Stimulated activated CD8-positive, alpha-beta memory T cell treated with anti-CD3 and anti-CD28 coated beads, Interleukin-15, amount 100 ng/mL, for 48 hours (primary cell): ENCODE measurements at places on chromosomes 6 and 20.

DNA sequence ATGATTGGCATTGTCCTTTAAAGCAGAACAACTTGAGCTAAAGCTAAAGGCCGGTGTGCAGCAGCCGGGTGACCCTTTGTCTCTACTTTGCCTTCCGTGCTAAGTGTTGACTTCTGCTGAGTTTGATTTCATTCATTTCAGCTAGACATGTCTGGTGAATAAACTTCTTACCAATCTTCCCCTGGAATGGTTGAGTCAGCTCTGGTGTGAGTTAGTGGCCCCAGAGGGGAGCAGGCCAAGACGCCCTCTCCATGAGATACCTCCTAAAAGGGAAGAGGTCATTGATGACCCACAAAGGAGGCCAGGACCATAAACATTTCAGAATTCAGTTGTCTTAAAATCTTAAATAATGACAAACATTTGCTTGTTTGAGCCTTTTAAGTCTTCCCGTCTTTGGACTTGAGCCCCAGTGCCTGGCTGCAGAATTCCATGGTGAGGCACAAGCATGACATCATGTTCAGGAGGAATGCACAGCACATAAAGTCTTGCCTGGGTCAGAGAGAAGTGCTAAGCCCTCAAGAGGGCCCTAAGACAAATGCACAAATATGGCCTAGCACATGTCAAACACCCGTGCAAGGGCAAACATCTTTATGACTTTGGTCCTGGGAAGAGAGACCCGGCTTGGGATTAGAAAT, 96.3 kb upstream of the NEDD9 start:
- no peak for DNase-seq

GRCh38 chr20:64232794-64233193, 22.8 kb upstream of the PCMTD2 start:
- DNase-seq: no peak

DNA sequence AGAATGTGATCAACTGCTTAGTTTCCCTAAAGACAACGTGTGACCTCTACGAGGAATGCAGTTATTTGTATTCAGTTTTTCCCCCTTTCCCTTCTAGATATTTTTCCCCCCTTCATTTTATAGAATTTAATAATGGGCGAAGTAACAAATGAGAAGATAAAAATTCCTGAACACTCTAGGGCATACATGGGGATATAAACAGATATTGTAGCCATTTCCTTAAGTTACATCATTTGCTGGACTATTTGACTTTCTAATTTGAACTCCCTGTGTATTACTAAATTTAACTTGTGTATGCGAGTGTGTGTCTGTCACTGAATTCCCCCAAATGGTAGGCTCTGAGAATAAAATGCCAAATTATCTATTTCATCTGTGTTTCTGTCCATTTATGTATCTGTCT, 99.0 kb upstream of the ZFP64 start:
- DNase-seq: no peak

DNA sequence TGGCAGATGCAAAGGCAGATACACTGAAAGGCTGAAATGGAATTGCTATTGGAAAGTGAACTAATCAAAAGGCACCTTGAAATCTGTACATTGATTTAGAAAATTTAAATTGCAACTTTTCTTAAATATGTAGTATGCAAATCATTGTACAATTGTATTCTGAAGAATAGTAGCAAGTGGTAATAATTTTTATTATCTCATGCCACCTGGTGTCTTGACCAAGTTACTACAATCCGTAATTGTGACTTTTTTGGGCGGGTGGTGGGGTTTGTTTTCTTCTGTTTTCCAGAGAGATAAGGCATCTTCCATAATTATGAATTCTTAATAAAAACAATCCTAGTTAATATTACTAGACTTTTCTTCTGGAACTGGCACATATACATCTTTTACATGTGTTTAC, 12.5 kb upstream of the BCKDHB start:
- no peak for DNase-seq

- DNase-seq: no peak
These were observed 40.6 kb upstream of the SUMO4 start for GRCh38 chr6:149359440-149359839.

GRCh38 chr6:25630508-25631278, 21.3 kb upstream of the SCGN start:
- DNase-seq: no peak
